ENCODE measurements at places on chromosomes 1 and 21.

DNA sequence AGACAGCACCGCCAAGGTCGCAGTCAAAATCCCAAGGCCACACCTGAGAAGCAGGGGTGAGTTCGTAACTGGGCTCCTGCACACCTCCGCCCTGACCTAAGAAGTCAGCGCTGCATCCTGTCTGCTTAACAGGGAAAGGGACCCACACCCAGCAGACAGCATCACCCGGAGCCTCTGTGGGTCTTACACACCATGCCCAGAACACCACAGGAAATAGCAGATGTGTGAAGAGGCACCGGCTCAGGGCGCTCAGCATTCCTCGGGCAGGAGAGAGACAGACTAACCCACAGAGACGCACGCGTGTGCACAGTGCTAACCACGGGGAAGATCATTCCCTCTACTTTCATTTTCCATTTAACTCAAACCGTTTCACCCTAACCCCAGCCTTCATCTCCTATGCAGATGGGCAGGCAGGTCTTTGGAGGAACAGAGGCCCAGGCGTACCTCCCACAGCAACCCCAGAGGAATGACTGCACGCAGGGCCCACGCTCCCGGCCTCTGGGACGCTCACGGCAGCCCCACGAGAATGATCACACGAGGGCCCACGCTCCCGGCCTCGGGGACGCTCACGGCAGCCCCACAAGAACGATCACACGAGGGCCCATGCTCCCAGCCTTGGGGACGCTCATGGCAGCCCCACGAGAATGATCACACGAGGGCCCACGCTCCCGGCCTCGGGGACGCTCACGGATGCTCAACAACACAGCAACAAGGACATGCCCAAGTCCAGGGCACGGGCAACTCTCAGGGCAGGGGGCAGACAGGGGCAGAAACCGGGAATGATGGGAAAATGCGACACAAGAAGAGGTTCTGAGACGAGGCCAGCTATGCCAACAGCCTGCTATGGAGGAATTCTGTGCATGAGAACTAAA, 20.9 kb downstream of the POFUT2 start:
- peak; percentile 38 for DNase-seq

- DNase-seq, result no peak
Measured at GRCh38 chr1:203031467-203031866, 5.2 kb downstream of the PPFIA4 start.

GRCh38 chr1:221148660-221149059, 269.4 kb downstream of the HLX start:
- DNase-seq, result no peak

DNA sequence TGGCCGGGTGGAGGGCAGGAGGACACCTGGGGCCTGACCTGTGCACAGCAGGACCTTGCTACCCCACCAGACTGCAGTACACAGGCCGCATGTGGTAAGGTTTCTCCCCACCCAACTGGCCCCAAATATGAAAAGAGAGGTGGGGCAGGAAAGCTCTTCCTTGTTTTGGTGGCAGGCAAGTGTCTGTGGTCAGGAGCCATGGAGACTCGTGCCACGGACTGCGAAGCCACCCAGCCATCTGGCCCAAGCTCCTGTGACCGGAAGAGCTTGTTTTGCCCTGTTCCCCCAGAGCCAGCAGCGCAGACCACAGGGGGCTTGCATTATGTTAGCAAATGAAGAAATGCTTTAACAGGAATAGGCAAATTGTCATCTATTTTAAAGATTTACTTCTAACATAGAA, 54.9 kb downstream of the OLIG1 start:
- no peak for DNase-seq

- DNase-seq, result no peak
Measured at GRCh38 chr1:231855361-231855760, 228.8 kb downstream of the DISC1 start.

GRCh38 chr1:21301794-21302440, 11.7 kb upstream of the ECE1 start:
- no peak for DNase-seq

- DNase-seq, result no peak
Measured at GRCh38 chr1:212438831-212439237, 6.1 kb downstream of the NENF start.

GRCh38 chr1:215397106-215397505, 170.0 kb upstream of the KCTD3 start:
- DNase-seq, result no peak

DNA sequence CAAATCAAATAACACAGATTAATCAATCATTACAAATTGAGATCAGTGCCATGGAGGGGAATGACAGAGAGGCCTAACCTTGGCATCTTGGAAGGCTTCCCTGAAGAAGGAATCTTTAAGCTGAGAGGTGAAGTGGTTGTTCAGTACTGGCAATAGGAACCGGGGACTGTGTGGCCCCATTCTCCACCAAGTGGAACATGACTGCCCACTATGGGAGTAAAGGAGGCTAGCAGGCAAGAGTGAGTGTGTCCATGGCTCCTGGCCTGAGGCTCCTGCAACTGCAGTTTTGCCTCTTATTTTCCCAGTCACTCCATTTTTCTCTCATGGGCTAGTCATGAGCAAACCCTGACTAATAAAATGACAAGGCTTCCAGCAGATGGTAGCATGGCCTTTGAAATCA, 112.2 kb upstream of the GJB5 start:
- DNase-seq, result no peak

DNA sequence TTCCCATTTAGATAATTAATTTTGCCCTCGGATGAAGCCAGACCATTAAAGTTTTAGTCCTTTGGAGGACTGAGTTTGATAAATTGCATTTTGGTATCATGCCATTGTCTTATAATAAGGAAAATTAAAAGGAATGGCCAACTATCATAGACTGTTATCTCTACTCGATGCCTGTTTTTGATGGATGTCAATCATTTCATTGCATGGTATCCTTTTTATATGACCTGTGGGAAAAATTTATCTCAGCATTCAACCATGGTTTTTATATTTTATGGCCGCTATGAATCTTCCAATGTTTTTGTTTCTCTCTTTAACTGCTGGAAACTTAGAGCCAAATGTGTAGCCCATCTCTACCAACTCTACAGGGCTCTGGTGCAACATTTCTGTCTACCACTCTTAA, 9.9 kb upstream of the CCT8 start:
- no peak for DNase-seq

DNA sequence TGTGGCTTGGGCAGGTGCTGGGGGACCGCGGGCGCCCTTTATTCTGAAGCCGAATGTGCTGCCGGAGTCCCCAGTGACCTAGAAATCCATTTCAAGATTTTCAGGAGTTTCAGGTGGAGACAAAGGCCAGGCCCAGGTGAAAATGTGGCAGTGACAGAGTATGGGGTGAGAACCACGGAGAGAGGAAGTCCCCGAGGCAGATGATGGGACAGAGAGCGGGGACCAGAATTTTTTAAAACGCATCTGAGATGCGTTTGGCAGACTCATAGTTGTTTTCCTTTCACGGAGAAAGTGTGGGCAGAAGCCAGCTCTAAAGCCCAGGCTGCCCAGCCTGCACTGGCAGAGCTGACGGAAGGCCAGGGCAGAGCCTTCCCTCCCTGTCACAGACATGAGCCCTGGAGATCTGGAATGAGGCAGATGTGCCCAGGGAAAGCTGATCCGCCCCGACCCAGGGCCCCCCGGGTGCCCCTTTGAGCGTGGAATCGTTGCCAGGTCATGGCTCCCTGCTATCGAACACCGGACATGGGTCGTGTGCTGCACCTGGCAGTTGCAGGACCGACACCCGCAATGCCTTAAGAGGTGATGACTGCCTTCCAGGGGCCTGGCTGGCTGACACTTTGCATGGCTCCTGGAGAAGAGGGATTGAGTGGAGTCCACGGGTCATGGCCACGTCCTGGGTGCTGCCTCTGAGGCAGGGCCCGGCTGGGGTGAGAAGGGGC, 6.5 kb upstream of the SLX9 start:
- no peak for DNase-seq

- DNase-seq, result no peak
Measured at GRCh38 chr1:104671684-104672353, 922.1 kb downstream of the AMY1C start.

GRCh38 chr1:77133731-77134358, 85.4 kb downstream of the PIGK start:
- DNase-seq, result no peak

DNA sequence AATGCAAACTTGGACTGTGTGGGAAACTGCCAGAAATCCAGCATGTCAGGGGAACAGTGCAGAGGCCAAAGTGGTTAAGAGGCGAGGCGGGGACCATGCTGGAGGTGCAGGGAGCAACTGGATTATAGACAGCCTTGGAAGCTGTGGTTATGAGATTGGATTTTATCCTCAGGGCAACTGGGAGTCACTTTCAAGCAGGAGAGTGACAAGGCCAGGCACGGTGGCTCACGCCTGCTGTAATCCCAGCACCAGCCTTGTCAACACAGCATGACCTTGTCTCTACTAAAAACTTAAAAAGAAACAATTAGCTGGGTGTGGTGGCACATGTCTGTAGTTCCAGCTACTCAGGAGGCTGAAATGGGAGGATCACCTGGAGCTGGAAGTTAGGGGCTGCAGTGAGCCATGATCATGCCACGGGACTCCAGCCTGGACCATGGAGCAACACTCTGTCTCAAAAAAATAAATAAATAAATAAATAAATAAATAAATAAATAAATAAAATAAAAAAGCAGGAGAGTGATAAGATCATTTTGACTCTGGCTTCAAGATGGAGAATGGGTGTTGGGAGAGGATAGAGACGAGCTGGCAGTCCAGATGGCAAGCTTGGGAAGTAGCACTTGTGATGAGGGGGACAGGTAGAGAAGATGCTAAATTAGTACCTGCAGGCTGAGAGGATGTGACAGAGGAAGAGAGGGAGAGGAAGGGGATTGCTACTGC, 3.5 kb downstream of the HAPLN2 start:
- no peak for DNase-seq

- DNase-seq, result no peak
Measured at GRCh38 chr1:230807029-230807428, 59.8 kb downstream of the CAPN9 start.

- DNase-seq, result no peak
Measured at GRCh38 chr1:47351305-47351704, 17.7 kb downstream of the CMPK1 start.

DNA sequence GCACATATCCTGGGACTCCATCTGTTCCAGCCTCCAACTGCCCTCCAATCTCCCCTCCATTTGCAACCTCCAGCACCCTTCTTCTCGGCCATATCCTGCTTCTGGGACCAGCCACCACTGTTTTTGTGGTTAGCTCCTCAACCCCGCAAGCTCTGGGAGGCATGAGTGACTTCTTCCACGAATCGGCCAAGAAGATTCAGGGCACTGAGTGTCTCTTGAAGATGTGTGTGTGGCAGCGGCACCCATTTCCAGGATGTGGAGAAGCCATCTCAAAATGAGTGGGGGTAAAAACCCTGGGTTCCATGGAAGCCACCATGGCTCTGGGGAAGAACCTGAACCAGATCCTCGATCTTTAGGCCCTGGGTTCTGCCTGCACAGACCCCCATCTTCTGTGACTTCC, 194.6 kb downstream of the SLC45A1 start:
- no peak for DNase-seq

DNA sequence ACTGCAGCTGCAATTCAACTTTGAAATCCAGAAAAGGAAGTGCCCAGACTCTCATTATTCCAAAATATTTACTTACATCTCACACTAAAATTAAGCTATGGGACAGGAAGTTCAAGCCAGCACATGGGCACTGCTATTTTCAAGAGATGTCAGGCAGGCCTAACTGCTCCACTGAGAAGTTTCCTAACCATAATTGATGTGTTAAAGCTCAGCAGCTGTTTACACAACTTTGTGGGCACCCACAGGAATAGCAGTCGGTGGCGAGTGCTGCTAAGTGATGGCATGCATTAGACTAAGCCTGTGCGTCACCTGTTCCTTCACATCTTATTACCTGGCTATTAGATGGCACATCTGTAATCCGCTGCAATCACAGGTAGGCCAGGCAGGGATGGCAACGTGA, 303.3 kb upstream of the DAB1 start:
- no peak for DNase-seq

DNA sequence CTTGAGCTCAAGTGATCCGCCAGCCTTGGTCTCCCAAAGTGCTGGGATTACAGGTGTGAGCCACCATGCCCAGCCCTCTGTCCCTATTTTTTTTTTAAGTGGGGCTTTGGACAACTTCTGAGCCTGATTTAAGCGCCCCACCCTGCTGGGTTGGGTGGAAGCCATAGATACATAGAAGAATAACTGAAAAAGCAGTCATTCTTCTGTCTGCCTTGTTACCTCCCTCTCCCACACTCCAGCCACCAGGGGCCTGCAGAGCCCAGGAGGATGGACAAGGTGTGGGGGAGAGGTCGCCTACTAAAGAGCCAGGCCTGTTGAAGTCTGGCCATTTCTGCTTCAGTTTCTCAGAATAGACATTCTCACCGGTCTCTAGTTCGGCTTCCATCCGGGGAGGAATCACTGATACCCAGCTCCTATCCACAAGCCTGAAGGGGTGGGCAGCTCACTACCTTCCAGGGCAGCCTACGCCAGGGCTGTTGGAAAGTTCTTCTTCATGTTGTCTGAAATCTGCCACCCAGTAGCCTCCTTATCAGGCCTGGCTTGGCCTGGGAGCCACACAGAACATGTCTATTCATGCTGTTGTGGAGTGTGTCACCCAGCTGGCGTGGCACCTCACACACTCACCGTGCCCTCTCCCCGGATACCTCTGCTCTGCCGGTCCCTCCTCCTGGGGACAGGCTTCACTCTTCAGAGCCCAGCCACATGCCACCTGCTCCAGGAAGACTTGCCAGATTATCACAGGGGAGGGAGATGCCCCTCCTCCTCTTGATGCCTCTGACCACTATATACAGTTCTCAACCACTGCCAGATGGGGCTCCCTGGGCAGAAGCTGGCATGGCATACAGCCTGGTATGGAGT, 27.7 kb downstream of the KNCN start:
- no peak for DNase-seq

DNA sequence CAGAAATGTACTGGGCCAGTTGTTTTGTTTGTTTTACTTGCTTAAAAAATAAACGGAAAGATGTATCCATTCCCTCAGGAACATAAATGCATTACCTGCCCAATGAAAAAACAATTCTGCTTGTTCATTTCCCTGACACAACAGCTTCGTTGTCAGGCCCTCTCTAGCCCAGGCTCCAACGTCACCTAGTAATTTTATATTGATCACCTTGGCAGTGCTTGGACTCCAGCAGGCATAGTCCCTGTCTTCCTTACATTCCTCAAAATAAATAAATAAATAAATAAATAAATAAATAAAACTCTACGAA, 1.2 kb downstream of the CEP170 start:
- no peak for DNase-seq

DNA sequence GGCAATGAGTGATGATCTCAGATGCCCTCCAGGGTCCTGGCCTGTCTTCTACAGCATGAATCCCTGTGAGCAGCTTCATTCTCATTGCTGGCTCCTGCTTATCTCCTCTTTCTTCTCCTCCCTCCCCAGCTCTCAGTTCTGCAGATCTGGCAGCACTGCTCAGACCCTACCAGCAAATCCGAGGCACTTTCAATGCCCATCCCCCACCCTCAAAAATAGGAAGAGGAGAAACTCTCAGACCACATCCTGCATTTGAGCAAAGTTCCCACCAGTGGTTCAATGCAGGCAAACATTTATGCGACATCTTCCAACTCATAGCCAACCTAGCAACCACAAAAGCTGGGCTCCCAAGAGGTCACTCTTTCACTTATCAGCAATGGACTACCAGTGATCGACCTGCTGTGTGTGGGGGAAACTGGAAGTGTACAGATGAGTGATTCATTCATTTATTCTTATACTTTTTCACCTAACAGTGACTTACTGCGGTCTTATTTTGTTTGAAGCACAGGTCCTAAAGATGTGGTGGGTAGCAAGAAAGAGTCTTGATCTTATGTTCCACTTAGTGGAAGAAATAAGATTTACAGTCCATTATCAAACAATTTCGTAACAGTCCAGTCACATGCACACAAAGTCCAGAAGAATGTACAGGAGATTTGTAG, 5.8 kb upstream of the CHI3L2 start:
- DNase-seq, result peak; percentile 50
